ENCODE measurements at places on chromosomes 12 and 14.

- DNase-seq: no peak
Observed at GRCh38 chr14:22194664-22195063, 394.4 kb downstream of the DAD1 start.

DNA sequence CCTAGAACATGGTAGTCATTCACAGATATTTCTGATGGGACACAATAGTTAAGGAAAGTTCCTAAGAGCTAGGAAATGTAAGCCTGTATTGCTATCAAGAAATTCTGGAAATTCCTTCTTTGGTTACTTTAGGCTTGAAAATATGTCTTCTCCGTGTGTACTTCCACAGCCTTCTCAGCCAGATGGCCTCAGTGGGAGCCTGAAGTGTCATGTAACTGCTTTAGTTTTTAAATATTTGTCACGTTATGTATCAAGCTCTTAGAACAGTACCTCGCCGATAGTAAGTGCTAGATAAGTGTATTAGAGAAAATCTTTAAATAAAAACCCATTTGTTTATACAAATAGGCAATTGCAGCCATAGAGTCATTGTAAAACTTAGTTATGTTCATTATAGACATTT, 95.6 kb downstream of the DERA start:
- no peak for DNase-seq

DNA sequence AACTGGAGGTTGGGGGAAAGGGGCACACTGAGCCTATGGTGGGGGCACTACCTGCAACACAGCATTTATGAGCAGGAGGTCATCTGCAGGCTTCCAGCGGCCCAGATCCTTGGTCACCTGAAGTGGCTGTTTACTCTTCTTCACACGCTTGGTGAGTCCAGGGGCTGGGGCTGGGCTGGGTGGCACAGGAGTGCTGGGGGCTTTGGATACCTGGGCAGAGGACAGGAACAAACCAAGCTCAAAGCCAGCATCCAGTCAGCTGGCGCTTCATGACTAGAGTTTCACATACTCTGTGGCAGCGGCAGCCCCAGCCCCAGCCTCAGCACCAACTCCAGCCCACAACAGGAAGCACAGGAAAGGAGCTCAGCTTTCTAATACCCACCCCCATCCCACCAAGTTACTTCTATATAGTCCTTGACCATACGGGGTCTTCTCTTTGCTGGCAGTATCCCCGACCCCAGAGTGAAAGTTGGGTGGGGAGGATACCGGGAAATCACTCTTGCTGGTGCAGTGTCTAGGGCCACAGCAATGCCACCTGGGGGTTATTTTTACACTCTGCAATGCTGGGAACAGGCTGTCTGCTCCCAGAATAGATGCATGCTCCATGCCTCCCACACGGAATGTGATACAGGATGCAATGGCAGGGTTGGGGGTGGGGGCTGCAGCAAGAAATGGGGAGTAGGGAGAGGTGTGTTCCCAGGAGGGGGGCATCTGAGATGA, 3.1 kb downstream of the MCRS1 start:
- DNase-seq: no peak

- DNase-seq: peak; percentile 51
Observed at GRCh38 chr14:53542732-53543131, 389.6 kb upstream of the DDHD1 start.

- no peak for DNase-seq
Observed at GRCh38 chr12:66279123-66279712, 23.1 kb upstream of the HELB start.

- DNase-seq: no peak
Observed at GRCh38 chr14:83874662-83875061, 1655.3 kb upstream of the FLRT2 start.

DNA sequence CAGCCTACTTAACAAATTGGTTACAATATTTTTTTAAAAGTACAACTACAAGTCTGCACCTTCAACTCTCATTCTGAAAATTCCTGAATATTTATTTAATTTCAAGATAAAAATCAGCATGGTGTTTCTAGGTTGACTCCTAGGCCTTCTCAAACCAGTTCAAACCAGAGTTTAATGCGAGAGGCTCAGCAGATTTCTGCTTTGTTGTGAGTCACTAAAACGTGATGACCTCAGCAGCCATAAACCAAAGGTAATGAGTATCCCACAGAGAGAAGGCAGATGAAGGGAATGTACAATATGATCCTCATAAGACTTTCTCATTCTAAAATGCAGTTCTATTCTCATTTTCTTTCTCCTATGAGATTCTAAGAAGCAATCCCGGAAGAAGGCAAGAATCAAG, 1.5 kb downstream of the PRDM4 start:
- no peak for DNase-seq

- no peak for DNase-seq
Observed at GRCh38 chr14:104019806-104020205, 65.7 kb upstream of the ASPG start.

GRCh38 chr12:80702889-80703805, 4.3 kb upstream of the MYF6 start:
- no peak for DNase-seq

GRCh38 chr14:100885196-100885595, 18.3 kb downstream of the RTL1 start:
- peak; percentile 44 for DNase-seq

GRCh38 chr14:59510966-59511365, 26.6 kb downstream of the JKAMP start:
- no peak for DNase-seq

GRCh38 chr12:71791473-71792150, 36.9 kb downstream of the RAB21 start:
- no peak for DNase-seq

DNA sequence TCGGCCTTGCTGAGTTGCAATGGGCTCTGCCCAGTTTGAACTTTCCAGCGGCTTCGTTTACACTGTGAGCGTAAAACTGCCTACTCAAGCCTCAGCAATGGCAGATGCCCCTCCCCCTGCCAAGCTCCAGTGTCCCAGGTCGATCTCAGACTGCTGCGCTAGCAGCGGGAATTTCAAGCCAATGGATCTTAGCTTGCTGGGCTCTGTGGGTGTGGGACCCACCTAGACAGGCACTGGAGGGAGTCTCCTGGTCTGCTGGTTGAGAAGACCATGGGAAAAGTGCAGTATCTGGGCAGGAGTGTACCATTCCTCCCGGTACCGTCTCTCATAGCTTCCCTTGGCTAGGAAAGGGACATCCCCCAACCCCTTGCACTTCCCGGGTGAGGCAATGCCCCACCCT, 88.2 kb downstream of the KLHL28 start:
- no peak for DNase-seq

DNA sequence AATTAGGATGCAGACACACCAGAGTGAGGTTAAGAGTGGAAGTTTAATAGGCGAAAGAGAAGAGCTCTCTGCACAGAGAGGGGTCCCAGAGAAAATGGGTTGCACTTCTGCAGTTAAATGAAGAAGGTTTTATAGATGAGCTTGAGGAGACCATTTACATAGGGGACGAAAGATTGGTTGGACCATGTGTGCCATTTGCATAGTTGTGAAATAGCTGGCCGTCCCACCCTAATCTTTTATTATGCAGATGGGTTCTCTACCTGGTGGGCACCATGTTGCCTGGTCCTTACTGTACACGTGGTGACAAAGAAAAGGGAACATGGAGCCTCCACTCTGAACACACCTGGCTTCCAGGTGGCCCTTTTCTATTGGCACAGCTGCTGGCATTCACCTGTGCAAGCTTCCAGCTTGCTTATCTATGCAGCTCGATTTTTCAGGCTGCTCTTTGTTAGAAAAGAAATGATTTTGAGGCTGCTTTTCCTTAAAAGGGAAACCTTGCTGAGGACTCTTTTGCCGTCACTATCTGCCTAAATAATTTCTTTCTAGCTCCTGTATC, 67.1 kb upstream of the SRSF5 start:
- DNase-seq: no peak

DNA sequence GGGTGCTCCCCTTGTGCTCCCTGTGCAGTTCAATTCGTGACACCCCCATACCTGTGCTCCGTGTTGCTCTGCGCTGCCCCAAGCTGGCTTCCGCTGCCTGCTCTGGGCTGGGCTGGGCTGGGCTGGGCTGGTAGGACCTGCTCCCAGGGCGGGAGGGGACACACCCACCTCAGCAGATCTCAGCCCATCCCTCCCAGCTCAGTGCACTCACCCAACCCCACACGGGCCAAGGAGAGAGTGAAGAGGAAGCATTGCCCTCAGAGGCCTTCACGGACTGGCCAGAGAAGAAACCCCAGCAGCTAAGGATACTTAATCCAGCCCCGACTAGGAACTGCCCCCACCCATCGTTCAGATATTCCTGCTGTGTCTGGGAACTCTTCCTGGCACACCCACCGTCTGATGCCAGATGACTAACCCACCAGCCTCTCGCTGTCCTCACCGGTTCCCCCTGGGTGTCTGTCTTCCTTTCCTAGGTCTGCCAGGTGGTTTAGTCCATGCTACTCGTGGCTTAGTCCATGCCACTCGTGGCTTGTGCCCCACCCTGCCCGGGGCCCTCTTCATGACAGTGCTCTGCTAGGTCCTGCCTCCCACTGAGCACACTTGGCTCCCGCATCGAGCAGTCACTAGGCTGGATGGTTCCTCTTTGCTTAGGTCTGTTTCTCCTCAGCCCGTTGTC, at the start of gene LPAR5:
Gene LPAR5 (minus strand): TSS at position 104 of the 676 bp plus-strand sequence. CDS start 14,711 bp downstream, outside the sequence.
- DNase-seq: peak; percentile 37

DNA sequence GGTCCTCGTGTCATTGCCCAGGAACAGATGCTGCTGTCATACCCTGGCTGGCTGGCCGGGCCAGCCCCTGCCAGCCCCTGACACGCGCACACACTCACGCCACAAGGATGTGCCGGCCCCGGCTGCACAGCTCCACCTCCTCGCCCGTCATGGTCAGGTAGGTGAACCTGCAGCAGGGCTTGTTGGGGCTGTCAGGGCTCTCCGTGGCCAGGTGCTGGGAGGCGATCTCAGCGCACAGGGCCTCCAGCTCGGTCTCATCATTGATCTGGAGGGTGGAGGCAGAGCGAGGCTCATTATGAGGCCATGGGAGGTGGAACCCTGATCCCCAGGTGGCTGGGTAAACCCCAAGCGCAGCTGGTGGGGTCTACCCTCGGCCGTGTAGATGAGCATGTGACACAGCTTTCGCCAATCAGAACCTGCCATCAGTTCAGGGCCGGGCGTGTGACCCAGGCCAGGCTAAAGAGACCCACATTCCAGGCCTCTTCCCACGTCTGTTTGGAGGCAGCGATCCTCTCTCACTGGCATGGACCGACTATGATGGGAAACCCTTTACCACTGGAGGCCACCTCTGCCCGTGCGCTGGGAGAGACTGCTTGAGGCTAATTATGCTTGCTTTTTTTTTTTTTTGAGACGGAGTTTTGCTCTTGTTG, 38.8 kb downstream of the TRAFD1 start:
- DNase-seq: no peak

- peak; percentile 72 for DNase-seq
Observed at GRCh38 chr14:91154851-91155625, 41.2 kb downstream of the DGLUCY start.

DNA sequence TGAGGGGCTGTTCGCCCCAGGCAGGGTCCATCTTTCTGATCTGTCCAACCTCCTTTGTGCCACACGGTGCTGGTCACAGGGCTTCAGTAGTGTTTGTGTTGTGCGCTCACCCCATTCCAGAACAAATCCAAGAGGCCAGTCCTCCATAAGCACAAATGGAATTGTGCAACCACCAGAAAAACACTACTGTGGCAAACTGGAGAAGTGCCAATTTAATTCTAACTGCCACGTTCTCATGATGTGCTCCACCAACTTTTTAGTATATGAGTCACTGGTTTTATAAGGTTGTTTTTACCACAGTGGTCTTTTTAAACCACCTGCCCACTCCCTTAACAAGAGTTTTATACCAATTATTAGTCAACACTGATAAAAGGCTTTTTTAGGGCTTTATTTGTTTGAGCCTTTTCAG, 380.2 kb downstream of the NAV3 start:
- DNase-seq: no peak

GRCh38 chr12:4870423-4870822, 39.3 kb upstream of the KCNA1 start:
- DNase-seq: no peak

- peak; percentile 74 for DNase-seq
Observed at GRCh38 chr12:26878661-26879119, 45.7 kb upstream of the ITPR2 start.

- DNase-seq: no peak
Observed at GRCh38 chr12:37672655-37673260, 643.8 kb upstream of the ALG10B start.

DNA sequence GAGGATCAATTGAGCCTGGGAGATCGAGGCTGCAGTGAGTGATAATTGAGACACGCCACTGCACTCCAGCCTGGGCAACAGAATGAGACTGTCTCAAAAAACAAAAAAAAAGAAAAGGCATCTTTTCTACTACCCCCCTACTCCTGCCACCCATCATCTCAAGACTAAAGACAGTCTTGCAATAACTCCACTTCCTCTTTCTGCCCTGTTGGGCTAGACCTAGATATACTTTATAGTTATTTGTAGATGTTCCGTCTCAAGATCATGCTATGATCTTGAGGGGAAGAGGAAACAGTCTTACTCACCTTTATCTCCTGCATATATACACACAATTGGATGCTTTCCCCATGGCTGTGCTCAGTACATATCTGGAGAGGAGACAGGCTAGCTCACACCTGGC, 12.1 kb upstream of the ESPL1 start:
- no peak for DNase-seq

DNA sequence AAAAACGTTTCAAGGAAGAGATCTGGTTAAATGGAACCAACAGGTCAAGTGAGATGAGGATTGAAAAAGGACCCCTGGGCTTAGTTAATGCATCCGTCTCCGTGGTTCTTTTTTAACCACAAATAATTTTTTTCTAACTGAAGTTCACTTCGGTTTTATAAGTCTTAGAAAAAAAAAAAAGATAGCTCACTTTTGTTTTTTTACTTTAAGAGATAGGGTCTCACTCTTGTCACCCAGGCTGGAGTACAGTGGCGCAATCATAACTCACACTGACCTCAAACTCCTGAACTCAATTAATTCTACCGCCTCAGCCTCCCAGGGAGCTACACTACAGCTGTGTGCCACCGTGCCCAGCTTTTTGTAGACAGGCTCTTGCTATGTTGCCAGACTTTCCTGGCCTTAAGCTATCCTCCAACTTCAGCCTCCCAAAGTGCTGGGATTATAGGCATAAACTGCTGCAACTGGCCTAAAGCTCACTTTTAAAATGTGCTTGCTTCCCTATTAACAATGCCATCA, 11.8 kb downstream of the HNRNPC start:
- no peak for DNase-seq

- DNase-seq: no peak
Observed at GRCh38 chr12:131849700-131850553, 21.7 kb downstream of the MMP17 start.

- DNase-seq: no peak
Observed at GRCh38 chr14:55746558-55746957, 166.6 kb downstream of the KTN1 start.

All from left hindlimb (tissue), 1 donor.